ENCODE measurements at places on chromosomes 6 and 20.

- no peaks in the 10 kb centered on the region for H3K27me3 ChIP-seq
- DNase-seq = no peak
- peaks cover 15% of the 10 kb centered on the region for H3K4me1 ChIP-seq
- no peak overlapping the region for H3K4me3 ChIP-seq
These were observed 39.8 kb downstream of the HIVEP1 start for GRCh38 chr6:12051861-12052368.

DNA sequence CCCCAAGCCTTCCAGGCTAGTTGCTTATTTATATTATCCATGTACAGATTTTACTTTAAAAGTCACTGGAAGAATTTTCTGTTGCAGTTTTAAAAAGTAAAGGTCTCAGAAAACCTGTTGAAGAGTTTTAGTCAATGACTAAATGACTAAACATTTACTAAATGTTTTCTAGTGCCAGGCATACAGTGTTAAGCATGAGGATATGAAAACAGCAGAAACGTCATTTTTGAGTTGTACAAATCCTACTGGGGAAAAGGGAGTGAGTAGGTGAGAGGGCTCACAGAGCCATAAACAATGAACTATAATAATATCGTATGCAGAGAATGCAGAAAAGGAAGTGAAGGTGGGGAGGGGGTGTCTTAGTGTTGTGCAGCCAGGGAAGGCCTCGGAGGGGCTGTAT lies 66.3 kb downstream of the MAN1A1 start:
- no peaks in the 10 kb centered on the region for H3K36me3 ChIP-seq
- H3K27me3 ChIP-seq = no peaks in the 10 kb centered on the region
- H3K27ac ChIP-seq = no peak overlapping the region

- H3K36me3 ChIP-seq = no peaks in the 10 kb centered on the region
- no peaks in the 10 kb centered on the region for H3K27me3 ChIP-seq
- H3K27ac ChIP-seq = no peak overlapping the region
- DNase-seq = no peak
- H3K4me1 ChIP-seq = no peaks in the 10 kb centered on the region
- H3K4me3 ChIP-seq = no peak overlapping the region
These were observed 136.8 kb upstream of the RPS6KA2 start for GRCh38 chr6:166763606-166764472.

- H3K4me3 ChIP-seq = no peak overlapping the region
- no peak for DNase-seq
- H3K36me3 ChIP-seq = peaks cover 7% of the 10 kb centered on the region
- no peaks in the 10 kb centered on the region for H3K27me3 ChIP-seq
These were observed 69.8 kb upstream of the GNRH2 start for GRCh38 chr20:2973574-2973973.

DNA sequence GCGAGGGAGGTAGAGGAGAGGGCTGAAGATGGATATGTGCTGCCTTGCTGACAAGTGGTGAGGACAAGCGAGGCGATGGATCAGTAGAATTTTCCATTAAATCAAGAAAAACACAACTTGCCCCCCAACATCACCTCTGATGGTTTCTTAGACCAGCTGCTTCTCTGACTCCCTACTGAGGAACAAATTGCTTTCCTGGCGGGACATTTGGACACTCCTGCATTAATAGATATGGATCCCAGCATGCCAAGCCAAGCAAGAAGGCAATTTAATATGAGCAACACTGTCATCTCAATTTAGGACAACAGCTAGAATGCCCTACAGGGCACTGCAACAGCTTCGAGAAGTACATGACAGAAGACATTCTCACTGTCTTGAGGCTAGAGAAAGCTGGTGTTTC lies 248.4 kb upstream of the AGPAT4 start:
- H3K36me3 ChIP-seq = no peaks in the 10 kb centered on the region
- H3K27ac ChIP-seq = no peak overlapping the region
- H3K27me3 ChIP-seq = no peaks in the 10 kb centered on the region
- no peak for DNase-seq

- H3K27ac ChIP-seq = no peak overlapping the region
- no peaks in the 10 kb centered on the region for H3K27me3 ChIP-seq
- no peaks in the 10 kb centered on the region for H3K36me3 ChIP-seq
These were observed 21.1 kb downstream of the GCNT2 start for GRCh38 chr6:10542213-10542612.

DNA sequence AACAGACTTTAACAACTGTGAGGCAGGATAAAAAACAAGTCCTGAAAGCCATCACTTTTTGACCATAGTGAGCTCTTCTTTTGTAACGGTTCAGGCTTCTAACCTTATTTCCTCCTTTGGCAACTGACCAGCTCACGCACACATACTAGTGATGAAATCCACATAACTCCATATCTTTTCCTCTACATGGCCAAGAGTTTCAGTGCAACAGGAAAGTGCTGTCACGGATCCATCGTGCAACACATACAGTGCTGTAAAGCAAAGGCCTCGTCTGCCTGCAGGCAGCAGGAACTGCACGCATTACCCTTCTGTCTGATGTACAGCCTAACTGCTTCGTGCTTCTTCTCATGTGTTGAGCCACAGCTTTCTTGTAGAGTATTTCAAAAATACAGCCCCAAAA lies 108.5 kb downstream of the EPM2A start:
- no peaks in the 10 kb centered on the region for H3K36me3 ChIP-seq
- H3K27me3 ChIP-seq = no peaks in the 10 kb centered on the region
- H3K4me3 ChIP-seq = no peak overlapping the region
- H3K4me1 ChIP-seq = no peaks in the 10 kb centered on the region
- no peak overlapping the region for H3K27ac ChIP-seq

DNA sequence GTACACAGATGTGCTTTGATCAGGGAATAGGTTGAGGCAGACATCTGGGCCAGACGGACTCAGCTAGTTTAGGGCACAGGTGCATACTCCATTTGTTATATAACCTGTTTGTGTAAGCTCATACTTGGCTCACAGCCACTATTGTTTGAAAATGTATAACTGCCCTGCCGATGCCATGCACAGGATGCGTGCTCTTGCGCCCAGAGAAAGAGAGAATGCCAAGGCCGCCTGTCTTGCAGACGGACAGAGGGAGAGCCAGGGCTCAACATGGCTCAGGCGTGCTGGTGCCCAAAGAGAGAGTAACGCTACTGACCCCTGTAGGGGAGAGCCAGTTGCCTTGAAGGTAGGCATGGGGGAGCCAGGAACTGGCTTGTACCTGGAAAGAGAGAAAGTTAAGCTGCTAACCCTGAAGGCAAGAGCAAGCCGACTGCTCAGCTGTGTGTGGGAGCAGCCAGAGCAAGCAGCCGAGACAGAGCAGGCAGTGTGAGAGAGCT lies 57.7 kb downstream of the FAM229B start:
- H3K27me3 ChIP-seq = no peaks in the 10 kb centered on the region
- peaks cover 8% of the 10 kb centered on the region for H3K36me3 ChIP-seq
- H3K4me1 ChIP-seq = no peaks in the 10 kb centered on the region
- no peak overlapping the region for H3K4me3 ChIP-seq

- H3K36me3 ChIP-seq = no peaks in the 10 kb centered on the region
- H3K27me3 ChIP-seq = no peaks in the 10 kb centered on the region
- H3K4me3 ChIP-seq = no peak overlapping the region
- no peak overlapping the region for H3K27ac ChIP-seq
- no peaks in the 10 kb centered on the region for H3K4me1 ChIP-seq
These were observed 510.2 kb downstream of the RNF144B start for GRCh38 chr6:18897350-18897749.

- no peak overlapping the region for H3K27ac ChIP-seq
- no peaks in the 10 kb centered on the region for H3K36me3 ChIP-seq
- no peaks in the 10 kb centered on the region for H3K4me1 ChIP-seq
- peak; percentile 58 for DNase-seq
- no peaks in the 10 kb centered on the region for H3K27me3 ChIP-seq
These were observed 60.1 kb upstream of the PTPRK start for GRCh38 chr6:128580224-128581110.

DNA sequence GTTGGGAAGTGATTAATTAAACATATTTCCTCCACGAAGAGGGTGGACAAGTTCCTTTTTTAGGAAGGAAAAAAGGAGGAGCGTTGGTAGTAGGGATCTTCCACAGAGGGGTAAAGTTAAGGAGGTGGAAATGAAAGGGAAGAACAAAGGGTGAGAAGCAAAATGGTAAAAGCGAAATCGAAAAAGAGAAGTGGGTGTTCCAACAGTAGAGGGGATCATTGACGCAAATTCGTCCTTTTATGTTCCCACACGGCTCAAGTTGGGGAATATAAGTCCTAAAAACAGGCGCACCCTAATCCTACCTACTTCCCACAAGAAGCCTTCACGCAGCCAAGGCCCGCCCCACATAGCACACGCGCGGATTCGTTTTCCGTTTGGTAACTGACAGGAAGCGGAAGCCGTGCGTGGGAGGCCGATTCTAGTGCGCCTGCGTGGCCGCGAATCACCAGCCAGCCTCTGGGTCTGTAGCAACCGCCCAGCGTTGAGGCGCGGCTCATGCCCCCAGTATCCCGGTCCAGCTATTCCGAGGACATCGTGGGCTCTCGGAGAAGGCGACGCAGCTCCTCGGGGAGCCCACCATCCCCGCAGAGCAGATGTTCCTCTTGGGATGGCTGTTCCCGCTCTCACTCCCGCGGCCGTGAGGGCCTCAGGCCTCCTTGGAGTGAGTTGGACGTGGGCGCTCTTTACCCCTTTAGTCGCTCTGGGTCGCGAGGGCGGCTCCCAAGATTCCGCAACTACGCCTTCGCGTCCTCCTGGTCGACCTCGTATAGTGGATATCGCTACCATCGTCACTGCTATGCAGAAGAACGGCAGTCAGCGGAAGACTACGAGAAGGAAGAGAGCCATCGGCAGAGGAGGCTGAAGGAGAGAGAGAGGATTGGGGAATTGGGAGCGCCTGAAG lies at the start of gene NKAPL:
Gene NKAPL, plus strand, starts transcription at position 421 of the 901 bp plus-strand sequence. Its CDS starts 75 bp downstream, at position 496.
- H3K4me1 ChIP-seq = peaks cover 9% of the 10 kb centered on the region
- peak; percentile 89 for DNase-seq
- peak within 1 kb of the TSS; percentile 28 for H3K4me3 ChIP-seq
- no peaks in the 10 kb centered on the region for H3K36me3 ChIP-seq
- no peak within 1 kb of the TSS for H3K27ac ChIP-seq

GRCh38 chr20:24501764-24502556 lies 32.5 kb downstream of the SYNDIG1 start:
- no peak overlapping the region for H3K27ac ChIP-seq
- H3K27me3 ChIP-seq = no peaks in the 10 kb centered on the region
- no peak for DNase-seq
- no peaks in the 10 kb centered on the region for H3K36me3 ChIP-seq
- no peak overlapping the region for H3K4me3 ChIP-seq

GRCh38 chr20:8912731-8913130 lies 156.2 kb upstream of the PLCB4 start:
- no peak overlapping the region for H3K27ac ChIP-seq
- no peak overlapping the region for H3K4me3 ChIP-seq
- no peaks in the 10 kb centered on the region for H3K36me3 ChIP-seq
- no peak for DNase-seq
- H3K27me3 ChIP-seq = no peaks in the 10 kb centered on the region
- no peaks in the 10 kb centered on the region for H3K4me1 ChIP-seq

All from upper lobe of left lung (tissue), 6 donors.